Stimulated activated CD8-positive, alpha-beta memory T cell treated with anti-CD3 and anti-CD28 coated beads, Interleukin-4, amount 100 ng/mL, for 24 hours (primary cell): ENCODE measurements at places on chromosomes 4 and X.

DNA sequence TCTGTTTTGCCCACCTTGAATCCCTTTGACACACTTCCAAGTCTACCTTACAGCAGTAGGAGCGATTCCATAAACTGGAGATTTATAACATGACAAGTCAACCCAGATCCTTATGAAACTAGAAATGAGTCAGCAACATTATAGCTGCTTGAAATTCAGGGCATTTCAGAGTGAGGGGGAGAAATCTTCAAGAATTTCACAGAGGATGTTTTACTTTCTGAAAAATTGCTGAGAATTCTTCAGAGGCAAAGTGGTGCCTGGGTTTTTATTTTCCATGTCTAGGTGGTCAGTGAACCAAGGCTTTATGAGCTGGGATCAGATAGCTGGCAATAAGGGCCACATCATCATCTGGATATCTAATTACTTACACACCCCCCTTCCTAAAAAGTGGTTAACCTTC is 119.8 kb downstream of the PPARGC1A start:
- no peak for DNase-seq

GRCh38 chr4:82515705-82516104 is 46.1 kb downstream of the TMEM150C start:
- DNase-seq: no peak

DNA sequence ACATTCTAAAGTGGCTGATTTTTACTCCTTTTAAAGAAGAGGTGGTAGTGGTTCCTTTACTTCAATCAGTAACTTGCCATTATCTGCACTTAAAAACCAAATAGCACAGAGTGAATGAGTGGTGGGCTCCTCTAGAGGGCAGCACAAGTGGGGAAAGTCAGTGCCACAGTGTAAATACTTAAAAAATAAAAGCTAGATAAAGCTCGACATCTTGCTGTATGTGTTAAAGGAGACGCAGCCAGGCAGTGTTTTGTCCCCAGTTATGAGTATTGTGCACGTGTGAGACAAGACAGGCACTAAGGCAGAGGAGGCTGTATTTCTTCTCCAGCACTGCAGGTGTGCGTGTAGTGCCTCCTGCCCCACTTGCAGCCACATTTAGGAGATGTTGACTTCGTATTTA is 24.6 kb downstream of the NAP1L5 start:
- no peak for DNase-seq

GRCh38 chr4:3388471-3389232 is 53.1 kb upstream of the HGFAC start:
- no peak for DNase-seq

DNA sequence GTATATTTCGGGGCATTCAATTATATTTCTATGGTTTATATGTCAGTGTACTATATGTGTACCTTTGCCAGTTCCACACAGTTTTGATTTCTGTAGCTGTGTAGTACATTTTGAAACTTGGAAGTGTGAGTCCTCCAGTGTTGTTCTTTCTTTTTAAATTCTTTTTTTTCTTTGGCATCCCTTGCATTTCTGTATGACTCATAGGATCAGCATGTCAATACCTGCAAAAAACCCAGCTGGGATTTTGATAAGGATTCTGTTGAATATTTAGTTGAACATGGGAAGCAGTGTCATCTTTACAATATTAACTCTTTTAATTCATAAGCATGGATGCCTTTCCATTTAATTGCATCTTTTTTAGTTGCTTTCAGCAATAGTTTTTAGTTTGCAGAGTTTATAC is 100.0 kb downstream of the SH3BGRL start:
- no peak for DNase-seq

- no peak for DNase-seq
These were observed 248.9 kb downstream of the SCFD2 start for GRCh38 chr4:53116954-53117353.

DNA sequence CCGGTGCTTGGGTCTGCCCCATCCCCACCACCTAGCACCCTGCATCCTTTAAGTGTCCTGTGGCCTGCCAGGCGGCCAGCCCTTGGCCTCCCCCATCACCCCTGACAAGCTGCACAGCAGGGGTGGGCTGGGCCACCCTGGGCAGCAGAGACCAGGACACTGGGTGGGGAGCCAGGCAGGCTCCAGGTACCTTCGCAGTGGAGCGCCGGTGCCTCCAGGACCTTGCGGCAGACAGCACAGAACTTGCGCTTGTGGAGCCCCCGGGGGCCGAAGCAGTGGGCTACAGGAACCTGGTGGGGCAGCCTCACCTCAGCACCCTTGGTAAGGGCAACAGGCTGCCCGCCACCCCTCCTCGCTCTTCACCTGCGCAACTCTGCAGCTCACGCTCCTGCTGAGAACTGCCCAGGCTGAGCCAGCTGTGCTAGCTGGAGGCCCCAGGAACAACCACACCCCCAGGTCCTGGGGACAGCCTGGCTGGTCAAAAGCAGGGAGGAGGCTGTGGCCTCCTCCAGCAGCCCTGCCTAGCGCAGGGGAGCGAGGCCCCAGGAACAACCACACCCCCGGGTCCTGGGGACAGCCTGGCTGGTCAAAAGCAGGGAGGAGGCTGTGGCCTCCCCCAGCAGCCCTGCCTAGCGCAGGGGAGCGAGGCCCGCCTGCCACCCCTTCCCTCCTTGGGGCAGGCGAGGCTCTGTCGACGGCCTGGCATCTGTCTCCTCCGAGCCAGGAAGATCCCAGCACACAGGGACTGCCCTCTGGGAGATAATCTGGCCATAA is 4.6 kb downstream of the DGKQ start:
- DNase-seq: no peak

DNA sequence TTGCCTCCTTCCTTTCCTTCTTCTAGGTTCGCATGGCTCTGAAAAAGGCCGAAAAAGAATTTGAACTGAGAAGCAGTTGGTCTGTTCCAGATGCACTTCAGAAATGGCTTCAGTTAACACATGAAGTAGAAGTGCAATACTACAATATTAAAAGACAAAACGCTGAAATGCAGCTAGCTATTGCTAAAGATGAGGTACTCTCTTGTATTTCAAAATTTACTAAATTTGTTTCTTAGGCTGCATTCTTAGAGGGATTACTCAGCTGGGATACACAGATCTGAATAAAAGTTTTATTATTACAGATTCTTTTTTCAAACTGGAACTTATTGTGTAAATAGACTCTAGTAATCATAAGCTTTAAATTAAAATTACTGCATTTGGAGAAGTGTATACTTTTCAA is 146.9 kb downstream of the STIM2 start:
- DNase-seq: no peak

DNA sequence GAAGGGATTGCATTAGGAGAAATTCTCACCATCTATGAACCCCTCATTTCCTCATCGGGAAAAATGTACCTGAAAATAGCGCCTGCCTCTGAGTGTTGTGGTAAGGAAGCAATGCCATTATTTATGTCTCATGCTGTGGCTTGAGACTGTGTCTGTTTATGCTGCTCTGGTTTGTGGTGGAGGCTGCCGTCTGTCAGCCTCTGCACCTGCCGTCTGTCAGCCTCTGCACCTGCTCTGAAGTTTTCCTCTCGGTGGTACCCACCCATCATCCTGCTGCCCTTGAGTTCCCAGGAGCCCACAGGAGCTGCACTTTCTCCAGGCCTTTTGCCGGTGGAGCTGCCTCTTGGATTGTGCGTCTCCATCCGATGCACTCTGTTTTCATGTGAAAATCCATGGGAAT is 68.5 kb upstream of the PPP2R3B start:
- DNase-seq: no peak

DNA sequence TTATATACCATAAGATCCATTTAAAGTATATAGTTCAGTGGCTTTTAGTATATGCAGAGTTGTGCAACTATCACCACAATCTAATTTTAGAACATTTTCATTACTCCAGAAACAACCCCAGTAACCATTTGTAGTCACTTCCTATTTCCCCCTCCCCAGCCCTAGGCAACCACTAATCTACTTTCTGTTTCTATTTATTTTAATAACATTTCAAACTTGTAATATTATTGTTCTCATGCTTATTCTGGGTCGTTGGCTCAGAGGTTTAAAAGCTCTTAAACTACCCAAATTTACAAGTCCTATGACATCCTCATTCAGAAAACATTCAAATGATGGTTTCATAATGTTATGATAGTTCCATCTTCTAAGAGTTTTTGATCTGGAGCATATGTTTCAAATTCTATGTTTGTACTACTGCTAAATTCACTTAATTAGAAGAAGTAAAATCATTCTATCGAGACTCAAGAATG is 18.4 kb downstream of the XIAP start:
- no peak for DNase-seq

DNA sequence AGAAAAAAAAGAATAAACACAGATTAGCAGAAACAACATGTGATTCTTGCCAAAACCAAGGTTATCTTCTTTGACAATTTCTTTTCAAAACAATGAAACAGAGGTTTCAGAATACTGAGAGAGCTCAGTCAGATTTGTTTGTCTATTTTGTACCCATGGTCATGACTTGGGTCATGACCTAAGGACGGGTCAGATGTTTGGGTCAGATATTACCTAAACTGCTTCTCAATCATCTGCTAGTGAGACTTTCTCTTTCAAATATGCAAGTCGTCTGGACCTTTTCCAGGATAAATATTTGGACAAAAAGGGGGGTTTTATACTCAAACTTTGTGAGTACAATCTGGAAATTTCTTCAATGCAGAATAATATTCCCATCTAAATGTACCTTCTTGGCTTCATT is 148.3 kb upstream of the USP38 start:
- DNase-seq: no peak

DNA sequence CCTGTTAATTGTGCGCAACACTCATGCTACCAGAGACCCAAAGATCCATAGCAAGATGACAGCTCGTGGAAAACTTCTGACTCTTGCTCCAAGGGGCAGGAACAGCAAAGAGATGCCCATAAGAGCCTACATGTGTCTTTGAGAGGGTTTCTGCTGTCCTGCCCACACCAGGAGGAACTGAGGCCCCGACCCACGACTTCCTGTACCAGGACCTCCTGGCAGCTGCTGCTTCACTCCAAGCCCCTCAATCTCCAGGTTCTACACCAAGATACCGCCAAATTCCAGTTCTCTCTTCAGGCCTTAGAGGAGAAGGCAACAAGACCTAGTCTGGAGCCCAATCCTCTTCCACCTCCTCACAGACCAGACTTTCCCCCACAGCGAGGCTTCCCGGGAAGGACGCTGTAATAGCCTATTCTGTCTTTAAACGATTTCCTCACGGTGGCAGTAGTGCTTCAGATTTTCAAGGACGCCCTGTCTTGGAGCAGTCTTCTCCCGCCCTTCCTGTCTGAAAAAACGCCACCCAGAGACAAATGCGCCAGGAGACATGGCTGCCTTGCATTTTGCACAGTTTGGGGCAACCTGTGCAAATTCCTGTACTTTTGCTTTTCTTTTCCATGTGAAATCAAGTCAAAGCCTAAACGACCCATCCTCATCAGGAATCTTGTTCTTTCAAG is 230.2 kb upstream of the STK26 start:
- peak; percentile 65 for DNase-seq

DNA sequence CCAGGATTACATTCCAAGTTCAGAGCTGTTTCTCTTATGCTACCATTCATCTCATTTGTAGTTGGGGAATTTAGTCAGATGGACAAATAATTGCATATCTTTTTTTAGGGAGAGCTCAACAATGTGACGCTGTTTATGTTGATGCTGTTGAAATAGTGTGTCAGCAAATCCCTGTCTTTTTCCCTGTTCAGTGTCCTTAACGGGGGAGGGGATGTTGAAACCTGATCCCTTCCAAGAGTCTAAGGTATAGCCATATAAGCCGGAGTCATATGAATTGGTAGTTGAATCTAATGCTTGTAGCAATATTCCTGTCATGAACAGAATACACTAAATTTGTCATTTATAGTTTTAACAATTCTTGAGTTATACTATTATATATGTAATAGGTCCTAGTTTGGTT is 293.5 kb upstream of the FAT1 start:
- DNase-seq: no peak

GRCh38 chr4:68498413-68499007 is 51.2 kb downstream of the TMPRSS11E start:
- peak; percentile 34 for DNase-seq

- no peak for DNase-seq
These were observed 808 bp downstream of the HUWE1 start for GRCh38 chrX:53685711-53686110.

GRCh38 chr4:149700272-149700671 is 115.4 kb downstream of the IQCM start:
- DNase-seq: no peak

- no peak for DNase-seq
These were observed 207.8 kb downstream of the RAB28 start for GRCh38 chr4:13276357-13276756.

- DNase-seq: no peak
These were observed 886.9 kb downstream of the FAM133A start for GRCh38 chrX:94560930-94561329.

DNA sequence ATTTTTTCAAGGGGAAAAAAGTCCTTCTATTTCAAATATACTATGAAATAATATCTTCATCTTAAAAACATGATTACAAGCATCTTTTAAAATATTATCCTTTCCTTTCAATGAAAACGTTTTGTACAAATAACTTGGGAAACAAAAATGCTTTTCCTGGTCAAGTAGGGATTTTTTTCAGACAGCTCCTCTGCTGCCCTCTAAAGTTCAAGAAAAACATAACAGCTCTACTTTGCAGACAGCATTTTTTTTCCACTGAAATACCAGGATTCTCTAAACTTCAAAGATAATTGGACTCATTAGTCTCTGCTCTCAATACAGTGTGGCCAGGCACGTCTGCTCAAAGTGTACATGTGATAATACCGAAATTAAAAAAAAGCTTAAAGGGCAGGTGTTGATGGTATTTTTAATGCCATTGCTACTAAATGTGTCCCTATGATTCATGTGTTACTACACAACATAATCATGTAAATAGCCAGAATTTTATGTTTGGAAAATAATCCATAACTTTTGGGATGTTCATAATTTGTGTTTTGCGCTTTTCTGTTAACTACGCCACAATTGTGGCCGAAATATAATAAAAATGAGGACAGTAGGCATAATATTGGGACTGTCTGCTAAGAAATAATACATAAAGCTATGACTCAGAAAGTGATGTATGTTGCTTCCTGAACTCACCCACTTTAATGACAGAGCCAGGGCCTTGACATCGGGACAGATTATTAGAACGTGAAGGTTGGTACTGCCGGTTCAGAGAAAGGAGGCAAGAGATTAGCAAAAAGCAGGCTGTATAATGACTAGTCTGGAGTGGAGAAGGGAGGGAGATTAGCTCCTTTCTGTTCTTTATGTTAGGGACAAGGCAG is 478.9 kb downstream of the KCNIP4 start:
- no peak for DNase-seq

- DNase-seq: no peak
These were observed 117.8 kb downstream of the EFHC2 start for GRCh38 chrX:44225667-44226066.

DNA sequence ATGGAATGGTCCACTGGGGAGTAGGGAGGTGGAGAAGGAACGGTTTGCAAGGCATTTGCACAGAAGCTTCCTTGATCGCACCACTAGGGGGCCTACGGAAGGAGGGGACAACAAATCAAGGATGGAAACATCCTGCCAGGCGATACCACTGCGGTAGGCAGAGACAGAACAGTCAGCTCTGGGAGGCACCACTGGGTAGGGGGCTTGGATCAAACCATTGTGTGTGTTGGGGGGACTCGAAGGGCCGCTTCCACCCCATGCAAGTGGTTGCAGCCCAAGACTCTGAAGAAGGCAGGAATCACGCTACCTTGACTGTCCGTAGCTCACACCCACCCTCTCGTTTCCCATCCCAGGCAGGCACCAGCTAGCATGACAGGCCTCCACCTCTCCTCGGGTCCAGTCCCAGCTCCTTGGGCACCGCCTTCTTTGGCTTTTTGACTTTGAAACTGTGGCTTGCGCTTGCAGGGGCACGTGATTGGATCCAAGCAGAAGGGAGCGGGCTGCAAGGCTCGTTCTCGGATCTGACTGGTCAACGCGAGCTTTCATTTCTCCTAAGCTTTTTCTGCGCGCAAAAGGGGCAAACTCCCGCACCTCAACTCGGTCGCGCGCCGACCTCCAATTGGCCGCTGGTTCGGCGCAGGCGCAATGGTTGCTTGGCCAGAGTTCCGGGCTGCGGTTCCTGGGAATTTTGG is 28.4 kb downstream of the GAGE1 start:
- DNase-seq: peak; percentile 7
